NCI-H510A treated with DMSO at 0.1 percent for 48 hours (cell line): ENCODE measurements at places on chromosomes 2 and 18.

- DNase-seq, result no peak
These were observed 9.8 kb upstream of the INO80D start for GRCh38 chr2:206095536-206096332.

DNA sequence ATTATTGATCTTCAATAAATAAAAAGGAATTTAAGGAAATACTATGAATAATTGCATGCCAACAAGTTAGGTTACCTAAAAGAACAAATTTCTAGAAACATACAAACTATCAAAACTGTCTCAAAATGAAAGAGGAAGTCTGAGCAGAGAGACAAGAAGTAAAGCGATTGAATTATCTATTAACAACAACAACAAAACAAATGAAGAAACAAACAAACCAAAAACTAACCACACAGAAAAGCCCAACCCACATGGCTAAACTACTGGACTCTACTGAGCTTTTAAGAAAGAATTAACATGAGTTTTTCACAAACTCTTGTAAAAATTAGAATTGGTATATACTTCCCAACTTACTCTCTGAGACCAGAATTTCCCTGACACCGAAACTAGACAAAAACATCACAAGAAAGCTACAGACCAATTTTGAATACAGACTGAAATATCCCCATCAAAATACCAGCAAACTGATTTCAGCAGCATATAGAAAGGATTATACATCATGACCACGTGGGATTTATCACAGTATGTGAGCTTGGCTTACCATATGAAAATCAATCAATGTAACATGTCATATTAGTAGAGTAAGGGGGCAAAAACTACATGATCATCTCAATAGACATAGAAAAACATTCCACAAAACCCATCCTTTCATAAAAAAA, 16.6 kb upstream of the GALNT1 start:
- DNase-seq, result no peak

DNA sequence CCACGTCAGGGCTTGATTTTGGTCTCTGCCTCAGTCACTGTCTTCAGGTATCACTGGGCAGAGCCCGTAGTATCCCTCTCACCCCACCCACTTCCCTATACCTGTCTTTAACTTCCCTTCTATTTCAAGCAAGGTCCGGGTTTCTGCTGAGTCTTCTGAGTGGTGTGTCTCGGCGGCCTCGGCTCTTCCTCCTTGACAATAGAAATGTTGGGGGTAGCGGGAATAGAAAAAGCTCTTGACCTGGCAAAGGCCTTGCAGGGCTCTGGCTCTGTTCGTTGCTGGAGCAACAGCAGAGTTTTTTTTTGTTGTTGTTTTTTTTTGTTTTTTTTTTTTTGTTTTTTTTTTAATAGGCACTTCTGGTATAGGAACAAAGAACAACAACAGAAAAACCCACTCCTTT, 16.0 kb upstream of the IGFBP5 start:
- no peak for DNase-seq

GRCh38 chr2:52955079-52955478, 812.5 kb upstream of the CHAC2 start:
- DNase-seq, result no peak

DNA sequence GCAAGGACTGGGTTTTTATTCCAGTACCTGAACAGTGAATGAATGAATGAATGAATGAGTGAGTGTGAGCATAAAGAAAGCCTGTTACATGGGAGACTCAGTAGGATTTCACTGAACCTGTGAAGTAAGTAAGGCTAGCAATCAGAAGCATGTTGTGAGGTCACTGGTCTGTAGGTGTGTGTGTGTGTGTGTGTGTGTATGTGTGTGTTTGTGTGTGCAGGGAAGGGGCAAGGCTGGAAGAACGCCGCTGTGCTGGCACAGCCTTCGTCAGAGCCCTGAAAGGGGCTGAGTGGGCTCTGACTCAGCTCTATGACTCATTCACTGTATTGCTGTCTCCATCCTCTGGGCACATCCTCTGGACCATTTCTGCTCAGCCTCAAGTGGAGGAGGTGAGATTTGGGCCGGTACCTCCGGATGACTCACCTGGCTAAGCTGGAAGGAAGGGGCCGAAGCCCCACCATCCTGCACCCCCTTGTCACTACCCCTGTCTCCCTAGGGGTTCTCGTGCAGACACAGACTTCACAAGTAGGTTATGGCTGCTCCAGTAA, 51.4 kb upstream of the MRPL33 start:
- DNase-seq, result no peak

DNA sequence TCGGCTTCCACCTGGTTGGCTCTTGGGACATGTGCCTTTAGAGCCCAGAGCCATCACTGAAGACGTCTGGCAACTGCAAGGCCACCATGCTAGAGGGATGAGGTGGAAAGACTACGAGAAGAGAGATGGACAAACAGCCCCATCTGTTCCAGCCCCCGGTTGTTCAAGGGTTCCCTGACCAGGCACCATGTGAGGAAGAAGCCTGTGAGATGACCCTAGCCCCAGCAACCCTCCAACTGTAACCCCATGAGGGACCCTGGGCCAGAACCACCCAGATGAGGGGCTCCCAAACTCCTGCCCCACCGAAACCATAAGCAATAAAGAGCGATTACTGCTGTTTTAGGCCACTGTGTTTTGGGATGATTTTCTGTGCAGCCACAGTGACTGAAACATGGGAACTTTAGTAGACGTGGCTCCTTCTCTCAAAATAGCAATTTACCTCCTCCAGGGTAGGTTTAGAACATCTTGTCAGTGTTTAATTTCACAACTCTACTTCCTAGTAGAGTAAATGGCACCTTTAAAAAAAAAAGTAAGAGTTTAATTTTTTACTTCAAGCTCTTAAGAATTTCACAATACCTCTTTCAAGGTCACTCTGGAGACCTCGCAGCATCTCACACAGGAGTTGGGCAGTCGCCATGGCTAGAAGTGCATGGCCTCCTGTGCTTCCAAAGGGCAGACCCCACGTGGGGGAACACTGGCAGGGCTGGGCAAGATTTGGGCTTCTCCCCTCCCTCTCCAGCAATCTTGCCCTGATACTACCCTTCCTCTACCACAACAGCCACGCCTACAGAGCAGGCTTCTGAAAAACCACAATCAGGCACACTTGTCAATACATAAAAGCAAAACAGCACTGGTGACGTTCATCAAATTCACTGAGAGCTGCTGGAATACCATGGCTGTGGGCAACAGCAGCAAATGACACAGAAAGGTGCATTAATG, 48.8 kb downstream of the TMEM163 start:
- DNase-seq, result no peak

DNA sequence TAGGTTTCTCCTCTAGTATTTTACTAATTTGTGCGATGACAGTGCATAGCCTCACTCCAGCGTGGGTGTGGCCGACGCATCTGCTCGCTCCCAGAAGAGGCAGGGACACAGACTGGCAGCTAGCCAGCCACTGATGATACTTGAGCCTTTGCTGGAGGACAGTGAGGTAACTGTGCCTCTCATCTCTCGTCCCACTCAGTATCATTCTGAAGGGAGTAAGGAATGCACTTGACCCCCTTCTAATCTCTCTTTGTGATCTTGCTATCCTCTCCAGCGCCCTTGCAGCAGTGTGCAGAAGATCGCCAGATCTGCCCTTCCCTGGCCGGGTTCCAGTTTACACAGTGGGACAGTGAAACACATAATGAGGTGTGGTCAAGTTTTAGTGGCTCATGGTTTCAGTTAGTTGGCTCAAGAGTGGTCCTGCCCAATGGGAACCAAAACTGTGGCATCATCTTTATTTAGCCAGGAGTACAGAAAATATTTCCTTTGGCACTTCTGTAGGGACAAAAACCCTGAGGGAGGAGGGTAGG, 17.5 kb downstream of the NCAPH start:
- peak; percentile 95 for DNase-seq

- no peak for DNase-seq
These were observed 1112.5 kb downstream of the TSN start for GRCh38 chr2:122867941-122868340.

- no peak for DNase-seq
These were observed 26.0 kb upstream of the FOSL2 start for GRCh38 chr2:28366496-28367282.

- DNase-seq, result no peak
These were observed 19.5 kb downstream of the NXPH2 start for GRCh38 chr2:138760676-138761075.

DNA sequence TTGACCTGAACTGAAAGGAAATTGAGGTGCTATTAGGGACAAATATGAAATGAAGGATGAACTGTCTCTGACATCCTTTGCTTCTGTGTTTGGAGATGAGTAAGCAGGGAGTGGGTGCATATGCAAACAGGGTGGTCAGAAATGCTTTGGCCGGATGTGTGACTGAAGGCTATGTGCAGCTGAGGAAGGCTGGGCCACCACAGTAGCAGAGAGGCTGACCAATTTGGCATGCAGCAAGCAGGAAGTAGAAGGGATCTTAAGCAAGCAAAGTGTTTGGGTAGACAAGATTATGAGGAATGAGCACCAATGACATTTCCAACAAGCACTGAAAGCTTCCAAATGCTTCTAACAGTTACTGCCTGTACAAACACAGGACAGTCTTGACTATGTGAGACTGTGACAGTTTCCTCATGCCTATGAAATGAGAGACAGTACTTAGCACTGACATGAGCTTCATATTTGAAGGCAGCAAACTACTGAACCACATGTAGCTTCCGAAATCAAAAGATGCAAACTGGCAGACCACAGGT, 3.3 kb upstream of the ACTR3 start:
- no peak for DNase-seq

DNA sequence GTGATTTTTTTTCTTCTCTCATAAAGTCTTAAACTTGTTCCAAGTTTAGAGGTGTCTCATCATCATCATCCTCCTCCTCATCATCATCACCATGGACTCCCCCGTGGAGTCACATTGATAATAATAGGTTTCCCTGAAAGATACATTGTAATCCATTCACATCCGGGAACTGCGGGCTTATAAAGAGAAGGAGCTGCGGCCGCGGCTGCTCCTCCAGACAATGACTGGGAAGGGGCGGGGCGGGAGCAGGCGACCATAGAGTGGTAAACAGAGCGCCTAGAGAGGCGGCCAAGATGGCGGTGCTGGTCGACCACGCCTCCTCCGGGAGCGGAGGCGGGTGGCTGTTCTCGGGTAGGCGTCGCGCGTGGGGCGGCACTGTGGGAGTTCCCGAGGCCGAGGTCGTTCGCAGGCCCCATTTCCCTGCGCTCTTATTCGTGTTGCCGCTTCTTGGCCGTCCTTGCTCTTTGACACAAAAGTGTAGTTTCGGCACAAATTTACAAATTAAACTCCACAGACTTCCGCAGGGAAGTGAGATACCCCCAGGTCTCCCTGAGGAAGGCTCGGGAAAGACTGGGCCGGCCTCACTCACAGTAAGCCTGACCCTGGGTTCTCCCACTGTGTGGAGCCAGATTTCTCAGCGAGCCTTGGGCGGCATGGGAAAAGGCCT, 1.8 kb upstream of the TCF4 start:
- DNase-seq, result peak; percentile 93

- no peak for DNase-seq
These were observed 419.1 kb downstream of the PARD3B start for GRCh38 chr2:204964414-204964813.

DNA sequence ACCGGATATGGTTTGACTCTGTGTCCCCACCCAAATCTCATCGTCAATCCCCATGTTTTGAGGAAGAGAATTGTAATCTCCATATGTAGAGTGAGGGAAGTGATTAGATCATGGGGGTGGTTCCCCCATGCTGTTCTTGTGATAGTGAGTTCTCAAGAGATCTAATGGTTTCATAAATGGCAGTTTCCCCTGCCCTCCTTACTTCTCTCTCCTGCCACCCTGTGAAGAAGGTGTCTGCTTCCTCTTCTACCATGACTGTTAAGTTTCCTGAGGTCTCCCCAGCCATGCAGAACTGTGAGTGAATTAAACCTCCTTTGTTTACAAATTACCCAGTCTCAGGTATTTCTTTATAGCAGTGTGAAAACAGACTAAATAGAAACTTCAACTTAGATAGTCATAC, 69.5 kb downstream of the SESTD1 start:
- no peak for DNase-seq

DNA sequence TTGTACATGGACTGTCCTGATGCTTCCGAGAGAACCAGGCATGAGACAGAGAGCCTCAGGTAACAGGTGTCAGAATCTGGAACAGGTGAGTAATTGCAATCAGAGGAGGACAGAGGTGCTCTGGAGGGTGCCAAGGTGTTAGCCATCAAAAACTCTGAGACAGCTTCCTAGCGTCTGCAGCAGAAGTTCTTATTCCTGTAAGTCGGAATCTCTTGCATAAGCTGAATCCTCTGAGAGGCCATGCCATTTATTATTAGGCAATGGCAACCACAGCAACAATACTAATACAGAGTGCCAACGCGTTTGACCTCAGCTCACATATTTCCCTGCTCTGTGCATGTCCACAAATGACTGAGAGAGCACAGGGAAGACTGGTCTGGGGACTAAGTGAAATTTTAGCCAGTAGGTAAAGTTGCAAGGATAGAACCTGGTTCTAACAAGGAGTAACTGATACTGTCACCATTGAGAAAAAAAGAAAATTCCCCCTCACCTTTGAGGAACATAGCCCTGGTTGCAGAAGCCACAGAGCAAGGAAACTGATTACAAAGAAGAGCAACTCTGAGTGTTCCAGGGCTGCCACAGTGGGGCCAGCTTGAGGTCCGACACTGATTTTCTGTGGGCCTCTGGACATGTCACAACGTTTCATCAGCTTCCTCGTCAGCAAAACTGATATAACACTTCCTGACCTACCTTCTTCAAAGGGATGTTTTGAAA, 55.1 kb upstream of the ACSL3 start:
- DNase-seq, result no peak

DNA sequence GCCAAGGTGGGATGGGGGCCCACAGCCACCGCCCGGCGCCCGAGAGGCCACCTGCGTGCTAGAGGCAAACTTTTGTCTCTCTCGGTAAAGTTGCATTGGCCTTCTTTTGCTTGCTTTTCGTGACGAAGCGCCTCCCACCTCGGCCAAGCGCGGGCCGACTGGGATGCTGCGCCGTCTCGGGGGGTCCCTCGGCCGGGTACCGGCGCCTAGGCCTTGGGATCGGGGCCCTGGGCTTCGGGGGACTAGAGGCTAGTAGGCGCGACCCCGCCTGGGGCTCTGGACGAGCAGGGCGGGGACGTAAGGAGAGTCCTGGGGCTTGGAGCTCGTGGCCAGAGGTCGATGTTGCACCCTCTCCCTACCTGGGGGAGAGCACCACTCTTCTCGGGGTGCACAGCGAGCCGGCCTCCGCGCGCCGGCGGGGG, 545 bp downstream of the GLI2 start:
- no peak for DNase-seq

DNA sequence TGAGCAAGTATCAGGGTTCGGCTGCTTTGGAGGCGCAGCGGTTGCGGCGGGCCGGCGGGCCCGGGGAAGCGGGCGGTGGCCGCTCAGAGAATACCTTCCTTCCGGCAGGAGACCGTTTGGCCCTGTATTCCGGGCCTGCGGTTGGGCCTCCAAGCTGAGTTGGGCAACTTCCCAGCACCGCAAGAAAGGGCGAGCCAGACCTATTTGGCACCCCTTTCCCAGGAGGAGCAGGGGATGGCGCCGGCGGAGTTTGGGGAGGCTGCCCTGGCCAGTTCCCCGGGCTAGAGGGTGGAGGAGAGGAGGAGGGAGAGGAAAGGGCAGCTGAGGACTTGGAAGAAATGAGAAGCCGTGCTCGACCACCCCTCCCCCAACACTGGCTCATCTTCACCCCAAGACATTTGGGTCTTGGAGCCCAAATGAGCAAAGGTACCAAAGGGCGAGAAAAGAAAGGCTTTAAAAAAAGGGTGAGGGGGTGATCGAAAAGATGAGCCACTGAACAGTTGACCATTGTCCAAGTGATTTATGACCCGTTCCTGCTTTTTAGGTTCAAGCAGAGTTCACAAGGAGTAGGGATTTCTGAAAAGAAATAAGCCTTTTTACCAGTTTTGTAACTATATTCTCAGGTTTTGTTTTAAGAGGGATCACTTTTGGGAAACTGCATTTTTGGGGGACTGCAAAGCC, 8.4 kb downstream of the HOXD3 start:
- no peak for DNase-seq

- DNase-seq, result no peak
These were observed 304.5 kb downstream of the NDUFA10 start for GRCh38 chr2:239720361-239721360.
